Neural crest cell (in vitro differentiated cells): ENCODE measurements at places on chromosomes 6 and 20. TPM values are rescaled to one million over a fixed set of nuclear protein-coding genes. Genes with fewer than 3 reads are reported as not detected.

DNA sequence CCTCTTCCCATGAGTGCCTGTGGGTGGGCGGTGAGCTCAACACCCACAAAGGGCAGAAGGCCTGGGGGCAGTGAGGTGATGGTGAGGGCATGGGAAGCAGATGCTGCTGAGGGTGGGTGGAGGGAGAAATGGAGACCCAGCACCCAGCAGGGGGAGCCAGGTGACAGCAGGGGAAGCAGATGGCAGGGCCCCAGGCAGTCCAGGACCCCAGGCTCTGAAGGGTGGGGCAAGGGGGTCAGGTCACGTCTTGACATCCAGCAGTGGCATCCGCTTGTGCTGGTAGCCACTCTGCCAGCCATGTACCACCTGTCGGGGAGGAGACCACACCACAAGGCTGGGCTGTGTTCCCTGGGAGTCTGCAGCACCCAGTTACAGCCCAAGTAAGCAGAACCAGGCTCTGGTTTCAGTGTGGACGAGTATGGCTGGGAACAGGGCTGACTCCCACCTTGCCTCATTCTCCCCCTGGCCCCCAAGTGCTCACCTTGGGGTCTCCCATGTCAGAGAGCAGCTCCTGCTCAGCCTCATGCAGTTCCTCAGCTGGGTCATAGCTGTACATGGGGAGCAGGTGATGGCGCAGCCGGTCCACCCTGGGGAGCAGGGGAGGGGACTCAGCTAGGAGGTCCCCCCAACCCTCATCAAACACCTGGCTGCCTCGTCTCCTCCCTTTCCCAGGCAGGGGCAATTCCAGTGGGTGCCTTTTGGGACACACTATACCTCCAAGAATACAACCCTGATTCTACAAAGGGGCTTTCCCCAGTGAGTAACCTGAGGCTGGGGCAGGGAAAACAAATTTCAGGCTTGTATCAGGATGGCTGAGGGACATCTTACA lies 2.0 kb downstream of the SMIM29 start:
- peaks cover 56% of the 10 kb centered on the region for H3K4me1 ChIP-seq
- H3K4me3 ChIP-seq = peak overlapping the region; percentile 93
- H3K36me3 ChIP-seq = peaks cover 10% of the 10 kb centered on the region
- DNase-seq = peak; percentile 49
- H3K27ac ChIP-seq = peak overlapping the region; percentile 43

DNA sequence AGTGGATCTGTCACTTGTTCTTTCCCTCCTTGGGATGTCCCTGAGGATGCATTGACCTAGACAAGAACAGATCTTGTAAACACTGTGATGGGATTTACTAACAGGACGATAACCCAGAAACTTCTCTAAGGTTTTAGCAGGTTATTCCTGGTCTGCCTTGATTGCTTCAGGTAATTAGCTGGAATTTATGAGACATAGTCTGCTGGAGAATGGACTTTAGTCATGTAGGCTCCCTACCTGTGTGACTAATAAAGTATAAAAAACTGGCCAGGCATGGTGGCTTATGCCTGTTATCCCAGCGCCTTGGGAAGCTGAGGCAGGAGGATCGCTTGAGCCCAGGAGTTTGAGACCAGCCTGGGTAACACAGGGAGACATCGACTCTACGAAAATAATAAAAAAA lies 96.1 kb downstream of the PAK5 start:
- no peaks in the 10 kb centered on the region for H3K4me1 ChIP-seq
- H3K4me3 ChIP-seq = no peak overlapping the region
- no peak overlapping the region for H3K27ac ChIP-seq
- peaks cover 2% of the 10 kb centered on the region for H3K27me3 ChIP-seq

DNA sequence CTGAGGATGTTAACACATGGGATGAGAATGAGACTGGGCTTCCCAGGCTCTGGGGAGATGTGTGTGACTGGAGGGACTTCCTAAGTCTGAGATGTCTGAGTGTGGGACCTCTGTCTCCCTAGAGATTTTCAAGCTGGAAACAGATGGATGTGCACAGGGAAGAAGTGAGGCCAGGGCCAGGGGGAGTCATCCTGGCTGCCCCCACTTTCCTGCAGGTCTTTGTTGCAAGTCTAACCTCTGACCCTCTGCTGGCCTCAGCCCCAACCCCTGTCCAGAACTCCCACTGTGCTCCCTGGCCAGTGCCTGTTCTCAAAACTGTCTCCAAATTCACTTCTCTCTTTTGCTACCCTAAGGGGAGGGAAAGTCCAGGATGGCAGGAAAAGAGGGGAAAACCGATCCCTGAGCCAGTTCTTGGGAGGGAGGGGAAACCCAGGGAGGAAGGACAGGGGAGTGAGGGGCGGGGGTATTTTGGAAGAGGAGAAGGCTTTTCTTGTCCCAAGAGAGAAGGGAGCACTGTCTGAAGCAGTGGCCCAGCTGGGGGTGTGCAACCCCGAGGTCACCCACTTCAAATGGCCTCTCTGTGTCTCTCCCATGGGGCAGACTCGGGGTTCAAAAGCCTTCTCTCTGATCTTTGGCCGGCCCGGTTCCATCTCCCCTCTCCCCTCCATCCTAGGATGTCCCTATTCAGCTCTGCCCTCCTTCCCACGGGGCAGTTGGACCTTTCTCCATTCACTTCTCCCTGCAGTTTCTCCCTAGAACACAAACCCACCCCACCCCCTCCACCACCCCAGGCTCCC lies 3.1 kb downstream of the PPP1R18 start:
- no peak for DNase-seq
- H3K36me3 ChIP-seq = peaks cover 8% of the 10 kb centered on the region

CLIC5 gene
- 0.20 TPM in 1 of 2 replicates, not detected in the other for total RNA-seq

DNA sequence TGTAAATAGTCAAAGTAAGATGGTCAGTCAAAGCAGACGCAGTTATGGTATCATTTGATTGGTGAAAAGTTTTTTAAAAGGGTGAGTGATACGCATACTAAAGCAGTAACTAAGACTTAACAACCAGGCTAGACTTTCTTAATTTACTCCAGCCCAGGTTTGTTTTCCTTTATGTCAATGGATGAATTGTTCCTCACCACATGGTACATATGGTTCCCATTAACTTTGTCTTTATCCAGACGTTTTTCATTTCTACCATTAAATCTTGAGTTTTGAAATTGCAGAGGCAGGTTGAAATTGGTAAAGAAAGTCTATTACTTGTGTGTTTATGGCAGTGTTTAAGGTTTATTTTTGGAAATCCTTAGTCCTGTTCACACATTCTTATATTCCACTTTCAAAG lies 98.5 kb upstream of the SCGN start:
- no peak overlapping the region for H3K27ac ChIP-seq
- H3K4me1 ChIP-seq = peaks cover 4% of the 10 kb centered on the region
- H3K36me3 ChIP-seq = peaks cover 2% of the 10 kb centered on the region
- no peaks in the 10 kb centered on the region for H3K27me3 ChIP-seq

- H3K4me3 ChIP-seq = no peak overlapping the region
- H3K4me1 ChIP-seq = peaks cover 5% of the 10 kb centered on the region
- H3K36me3 ChIP-seq = no peaks in the 10 kb centered on the region
- H3K27ac ChIP-seq = no peak overlapping the region
- no peak for DNase-seq
Observed at GRCh38 chr6:122772724-122773415, 6.6 kb upstream of the FABP7 start.

ZSCAN16 gene
- total RNA-seq = 11.1 and 11.8 TPM in 2 replicates

DNA sequence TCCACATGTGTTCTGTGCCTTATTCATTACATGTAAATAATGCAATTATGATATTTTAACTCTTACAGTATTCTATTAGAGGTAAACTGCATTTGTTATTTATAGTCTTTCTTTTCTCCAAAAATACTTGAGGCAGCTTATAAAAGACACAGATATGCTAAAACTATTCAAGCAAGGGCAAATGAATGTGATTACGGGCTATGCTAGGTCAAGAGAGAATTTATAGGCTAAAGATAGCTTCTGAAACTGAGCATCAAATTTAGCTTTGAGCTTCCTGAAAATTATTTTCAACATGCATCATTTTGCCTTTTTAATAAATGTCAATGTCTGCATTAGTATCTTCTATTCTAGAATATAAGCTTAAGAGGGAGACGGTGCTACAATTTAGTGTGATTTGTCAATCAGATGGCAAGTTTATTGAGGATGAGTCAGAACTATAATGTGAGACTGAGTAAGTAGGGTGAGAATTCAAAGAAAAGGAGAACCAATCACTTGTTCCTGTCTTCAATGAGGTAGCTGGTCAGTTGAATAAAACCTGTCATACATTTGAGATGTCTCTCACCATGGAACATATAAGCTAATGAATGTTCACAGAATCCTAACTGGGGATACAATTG lies 669.4 kb upstream of the CITED2 start:
- DNase-seq = no peak
- no peaks in the 10 kb centered on the region for H3K36me3 ChIP-seq
- H3K27me3 ChIP-seq = no peaks in the 10 kb centered on the region

DNA sequence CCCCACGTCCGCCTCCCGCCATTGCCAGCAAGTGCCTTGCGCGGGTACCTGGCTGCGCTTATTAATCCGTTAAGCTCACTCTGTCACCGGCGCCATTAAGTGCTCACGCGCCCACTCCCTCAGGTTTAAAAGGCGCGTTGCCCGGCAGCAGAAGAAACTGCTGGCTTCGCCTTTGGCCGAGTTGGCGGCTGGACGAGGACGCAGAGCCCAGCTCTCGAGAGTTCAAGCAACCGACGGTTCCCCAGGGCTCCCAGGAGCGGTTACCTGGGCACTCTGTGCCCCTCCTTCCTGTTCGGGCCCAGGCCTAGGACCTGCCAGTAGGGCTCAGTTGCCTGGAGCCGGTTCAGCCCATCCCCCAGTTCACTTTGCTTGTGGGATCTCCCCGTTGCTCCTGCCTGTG lies at the start of gene GGTLC1:
GGTLC1 (minus strand) TSS at position 219 of the 400 bp plus-strand sequence. CDS start 2,168 bp downstream, outside the sequence.
- no peaks in the 10 kb centered on the region for H3K4me1 ChIP-seq
- H3K27me3 ChIP-seq = no peaks in the 10 kb centered on the region
- no peak within 1 kb of the TSS for H3K27ac ChIP-seq
- H3K4me3 ChIP-seq = no peak within 1 kb of the TSS
- DNase-seq = no peak

GRCh38 chr6:135222623-135223022 lies 41.5 kb downstream of the MYB start:
- no peak overlapping the region for H3K27ac ChIP-seq
- DNase-seq = no peak

GRCh38 chr6:2245877-2246863 lies 765 bp upstream of the GMDS start:
- no peaks in the 10 kb centered on the region for H3K36me3 ChIP-seq
- H3K27me3 ChIP-seq = peaks cover 10% of the 10 kb centered on the region
- peak overlapping the region; percentile 91 for H3K27ac ChIP-seq
- peaks cover 20% of the 10 kb centered on the region for H3K4me1 ChIP-seq
- H3K4me3 ChIP-seq = peak overlapping the region; percentile 94

DNA sequence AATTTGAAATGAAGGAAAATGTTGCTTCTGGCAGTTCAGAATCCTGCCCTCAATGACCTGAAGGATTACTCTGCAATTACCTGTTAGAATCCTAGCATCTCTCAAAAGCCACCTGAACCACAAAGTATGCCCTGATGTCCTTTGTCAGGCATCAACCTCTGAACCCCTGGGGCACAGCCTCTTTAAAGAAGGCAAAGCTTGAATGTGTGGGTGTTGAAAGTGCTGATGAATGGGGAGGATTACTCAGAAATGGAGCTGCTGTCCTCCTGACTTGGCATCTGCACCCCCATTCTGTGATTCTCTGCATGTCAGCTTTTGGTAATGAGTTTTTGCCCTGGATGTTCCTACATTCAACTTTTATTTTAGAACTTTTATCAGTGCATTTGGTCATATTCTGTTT lies 179.2 kb downstream of the PKHD1 start:
- no peaks in the 10 kb centered on the region for H3K27me3 ChIP-seq
- H3K4me3 ChIP-seq = no peak overlapping the region
- DNase-seq = no peak

- DNase-seq = no peak
- no peak overlapping the region for H3K27ac ChIP-seq
- H3K36me3 ChIP-seq = no peaks in the 10 kb centered on the region
Observed at GRCh38 chr20:40749985-40750506, 61.0 kb upstream of the MAFB start.

HCK gene
- not detected in 2 replicates for total RNA-seq

DNA sequence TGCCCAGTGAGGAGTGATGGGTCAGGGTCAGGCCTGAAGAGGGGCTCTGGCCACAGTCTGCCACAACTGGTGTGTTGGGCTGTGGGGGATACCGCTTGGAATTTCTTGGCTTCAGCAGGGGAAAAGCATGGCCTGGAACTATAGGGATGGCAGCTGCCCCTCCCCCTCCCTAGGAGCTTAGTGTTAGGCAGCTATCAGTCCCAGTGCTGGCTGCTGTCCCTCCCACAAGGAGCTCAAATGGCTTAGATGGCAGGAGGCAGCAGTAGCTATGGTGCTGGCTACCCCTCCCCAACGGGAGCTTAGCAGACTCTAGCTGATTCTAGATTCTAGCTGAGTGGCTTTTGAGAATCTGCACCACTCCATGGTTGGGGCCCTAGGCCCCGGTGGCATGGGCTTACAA lies 414.5 kb upstream of the HSF2 start:
- H3K27ac ChIP-seq = no peak overlapping the region
- H3K27me3 ChIP-seq = no peaks in the 10 kb centered on the region

DNA sequence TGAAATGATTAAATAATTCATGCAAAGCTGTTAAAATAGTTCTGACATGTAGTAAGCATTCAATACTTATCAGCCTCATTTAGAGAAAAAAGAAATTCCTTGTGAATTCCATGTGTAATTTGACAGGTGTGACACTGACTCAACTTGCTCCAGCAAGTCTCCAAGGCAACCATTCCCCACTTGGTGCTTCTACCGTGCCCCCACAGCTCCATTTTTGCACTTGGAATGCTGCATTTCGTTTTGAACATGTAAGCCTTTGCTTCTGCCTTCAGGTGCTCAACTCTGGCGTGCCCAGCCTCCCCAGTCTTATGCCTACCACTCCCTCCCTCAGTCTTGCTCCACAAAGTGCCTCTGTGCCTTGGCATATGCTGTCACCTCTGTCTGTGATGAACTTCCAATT lies 760.6 kb upstream of the CHD6 start:
- no peak overlapping the region for H3K4me3 ChIP-seq
- H3K36me3 ChIP-seq = no peaks in the 10 kb centered on the region
- H3K4me1 ChIP-seq = no peaks in the 10 kb centered on the region
- DNase-seq = no peak
- H3K27me3 ChIP-seq = peaks cover 28% of the 10 kb centered on the region
- H3K27ac ChIP-seq = no peak overlapping the region

DNA sequence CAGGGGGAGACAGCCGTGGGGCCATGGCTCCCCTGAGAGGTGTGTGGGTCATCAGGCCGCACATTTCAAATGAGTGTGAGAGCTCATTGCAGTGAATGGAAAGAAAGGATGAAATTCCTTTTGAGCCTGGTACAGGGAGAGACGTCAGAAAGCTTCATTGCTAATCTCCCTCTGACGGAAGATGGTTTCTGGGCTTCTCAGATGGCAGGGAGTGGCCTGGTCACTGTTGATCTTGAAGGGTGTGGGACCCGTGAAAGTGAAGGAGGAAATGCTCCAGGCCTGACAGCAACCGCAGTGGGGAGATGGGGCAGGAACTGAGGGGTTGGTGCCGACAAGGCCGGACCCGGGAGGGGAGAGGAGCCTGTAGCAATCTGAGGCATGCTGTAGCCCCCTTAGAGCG lies 127.4 kb downstream of the MYLK4 start:
- peak overlapping the region; percentile 63 for H3K27ac ChIP-seq
- H3K36me3 ChIP-seq = no peaks in the 10 kb centered on the region
- no peaks in the 10 kb centered on the region for H3K27me3 ChIP-seq

DNA sequence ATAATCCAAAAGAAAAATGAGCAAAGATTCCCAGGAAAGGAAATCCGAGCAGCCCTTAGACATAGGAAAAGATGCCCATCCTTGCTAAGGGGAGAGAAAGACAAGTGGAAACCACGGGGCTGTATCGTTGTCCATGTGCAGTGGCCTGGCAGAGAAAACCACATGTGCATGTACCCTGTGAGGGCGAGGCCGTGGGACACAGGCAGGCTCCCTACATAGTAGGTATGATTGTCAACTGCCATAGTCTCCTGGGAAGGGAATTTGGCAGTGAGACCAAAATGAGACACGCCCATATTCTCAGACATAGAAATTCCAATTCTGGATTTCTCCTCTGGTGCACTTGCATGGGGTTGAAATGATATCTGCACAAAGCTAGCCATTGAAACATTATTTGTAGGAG lies 169.7 kb upstream of the SALL4 start:
- no peak overlapping the region for H3K4me3 ChIP-seq
- H3K36me3 ChIP-seq = peaks cover 3% of the 10 kb centered on the region
- no peak for DNase-seq
